ENCODE measurements at places on chromosomes 7 and 10.

- no peak for DNase-seq
Observed at GRCh38 chr10:97050956-97051496, 134.7 kb downstream of the SLIT1 start.

DNA sequence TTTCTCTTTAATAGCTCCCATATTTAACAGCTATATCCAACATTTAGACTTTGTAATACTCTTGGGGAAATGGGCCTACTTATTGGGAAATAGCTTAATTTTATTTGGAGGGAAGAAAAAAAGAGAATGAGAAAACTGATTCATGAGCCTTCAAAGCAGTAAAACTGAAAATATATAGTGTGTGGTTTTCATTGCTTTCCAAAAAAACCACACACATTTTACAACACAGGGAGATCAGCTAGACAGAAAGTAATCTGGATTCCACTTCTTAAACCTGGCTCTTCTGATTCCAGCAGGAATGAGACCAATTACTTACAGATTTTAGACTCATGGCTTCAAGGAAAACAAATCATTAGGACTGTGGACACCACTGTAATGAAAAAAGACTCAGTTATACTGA, 48.7 kb downstream of the CH25H start:
- DNase-seq, result no peak

GRCh38 chr7:71120096-71120495, 11.8 kb upstream of the GALNT17 start:
- DNase-seq, result no peak

- DNase-seq, result no peak
Observed at GRCh38 chr10:30834651-30835050, 197.0 kb downstream of the ZNF438 start.

DNA sequence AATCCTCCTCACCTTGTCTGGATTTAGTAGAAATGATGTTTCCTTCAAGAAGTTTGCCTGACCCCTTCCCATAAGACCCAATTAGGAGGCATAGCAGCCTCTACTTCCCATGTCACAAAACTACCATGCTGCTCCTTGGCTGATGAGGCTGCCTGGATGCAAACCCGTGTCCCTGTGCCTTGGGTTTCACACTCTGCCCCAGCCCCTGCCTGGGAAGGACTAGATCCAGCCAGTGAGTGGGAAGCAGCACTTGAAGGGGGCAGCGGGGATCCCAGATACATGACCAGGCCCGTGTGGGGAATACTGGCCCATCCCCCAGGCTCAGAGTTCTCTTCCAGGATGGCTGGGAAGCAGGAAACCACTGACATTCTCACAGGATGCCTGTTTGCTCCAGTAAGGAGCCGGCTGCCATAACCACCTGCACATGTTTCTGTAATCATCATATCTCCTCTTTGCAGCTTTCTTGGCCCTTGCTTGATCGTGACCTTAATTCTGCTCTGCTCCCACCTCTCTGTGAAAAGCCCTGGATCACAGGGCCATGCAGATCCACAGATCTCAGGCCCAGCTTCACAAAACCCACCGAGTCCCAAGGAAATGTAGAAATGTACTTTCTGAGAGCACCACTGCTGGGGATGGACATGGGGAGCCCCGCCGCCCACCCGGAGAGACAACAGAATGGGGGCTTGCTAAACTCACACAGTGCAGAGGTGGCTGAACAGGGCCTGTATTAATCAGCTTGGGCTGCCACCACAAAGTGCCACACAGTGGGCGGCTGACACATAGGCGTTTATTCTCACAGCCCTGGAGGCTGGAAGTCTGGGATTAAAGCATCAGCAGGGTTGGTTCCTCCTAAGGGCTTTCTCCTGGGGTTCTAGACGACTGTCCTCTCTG, 287.8 kb upstream of the IGFBP3 start:
- no peak for DNase-seq

DNA sequence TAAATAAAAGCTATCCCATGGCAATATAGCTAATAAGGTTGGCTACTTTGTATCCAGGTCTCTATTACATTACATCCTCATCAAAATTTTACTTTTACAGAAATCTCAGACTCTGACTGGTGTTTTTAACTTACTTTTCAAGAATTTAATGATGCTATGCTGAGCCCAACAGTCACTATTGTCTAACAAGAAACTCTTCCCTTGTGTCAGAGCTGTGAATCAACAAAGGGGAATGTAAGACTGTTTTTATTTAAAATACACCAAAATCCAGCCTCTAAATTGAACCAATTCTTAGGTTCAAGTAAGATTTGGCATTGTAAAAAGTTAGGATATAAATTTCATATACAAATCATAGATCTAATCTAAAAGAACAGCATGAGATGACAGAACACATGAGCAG, 7.0 kb downstream of the RTKN2 start:
- DNase-seq, result no peak

All from amygdala (tissue), 56 donors.